SK-N-MC (cell line): ENCODE measurements at places on chromosomes 12 and 14.

DNA sequence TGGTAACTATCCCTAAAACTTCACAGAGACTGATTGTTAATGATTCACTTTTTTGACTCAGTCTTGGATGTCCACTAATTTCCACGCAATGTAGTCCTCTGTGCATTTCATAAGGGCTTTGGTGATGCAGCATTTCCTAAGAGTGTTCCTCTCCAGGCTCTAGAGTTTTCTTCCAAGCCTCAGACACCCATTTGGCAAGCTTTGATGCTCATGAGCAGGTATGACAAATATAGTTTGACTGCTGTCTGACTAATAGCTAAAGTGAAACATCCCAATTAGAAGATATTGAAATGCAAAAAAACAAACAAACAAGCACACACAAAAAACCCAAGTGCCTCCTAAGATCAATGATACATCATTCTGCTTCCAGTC lies 1.5 kb upstream of the VAMP1 start:
- DNase-seq = no peak

DNA sequence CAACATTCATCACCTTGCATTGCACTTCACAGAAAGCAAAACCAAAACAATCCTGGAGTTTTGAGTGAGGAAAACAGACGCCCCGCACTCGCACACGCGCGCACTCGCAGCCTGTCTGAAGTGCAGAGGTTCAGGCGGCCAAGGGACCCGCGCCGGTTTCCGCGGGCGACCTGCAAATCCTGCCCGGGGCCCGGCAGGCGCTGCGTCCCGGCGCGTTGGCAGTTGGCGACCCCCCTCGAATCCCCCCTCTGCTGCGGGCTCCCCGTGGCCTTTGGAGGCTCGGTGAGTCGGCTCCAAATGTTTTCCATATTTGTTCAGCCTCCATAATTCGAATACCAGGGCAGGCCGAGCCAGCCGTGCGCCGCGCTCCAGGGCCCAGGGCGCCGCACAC lies at the start of gene SSPN:
Gene SSPN, plus strand, starts transcription at position 324 of the 391 bp plus-strand sequence. CDS start 100 bp downstream, outside the sequence.
- DNase-seq = no peak

- DNase-seq = no peak
Measured at GRCh38 chr14:67031920-67032774, 157.1 kb upstream of the GARIN2 start.

- DNase-seq = no peak
Measured at GRCh38 chr12:94147991-94148738, at the start of gene PLXNC1. Gene PLXNC1 (plus strand): TSS chr12:94148577. CDS start chr12:94148972, 395 bp downstream.

DNA sequence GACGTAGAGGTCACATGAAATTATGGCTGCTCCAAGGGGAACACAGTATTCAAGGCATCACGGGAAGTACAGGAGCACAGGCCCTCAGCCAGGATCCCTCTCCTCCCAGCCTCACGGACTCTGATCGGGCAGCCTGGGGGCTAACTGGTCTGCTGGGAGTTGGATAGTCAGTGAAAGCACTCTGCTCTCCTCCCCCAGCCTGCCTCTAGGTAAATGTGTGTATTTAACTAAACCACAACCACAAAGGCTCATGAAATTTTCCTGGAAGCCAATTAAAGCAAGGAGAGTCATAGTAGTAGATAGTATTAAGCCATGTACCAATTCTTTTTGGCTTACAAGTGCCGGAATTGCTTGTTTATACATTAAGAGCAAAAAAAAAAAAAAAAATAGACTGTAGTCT lies 254.3 kb downstream of the MSRB3 start:
- no peak for DNase-seq

GRCh38 chr14:95265106-95266094 lies 54.3 kb downstream of the CLMN start:
- no peak for DNase-seq

- DNase-seq = no peak
Measured at GRCh38 chr14:95362138-95362494, 42.4 kb upstream of the CLMN start.

GRCh38 chr14:61484826-61485584 lies 163.6 kb downstream of the PRKCH start:
- no peak for DNase-seq

DNA sequence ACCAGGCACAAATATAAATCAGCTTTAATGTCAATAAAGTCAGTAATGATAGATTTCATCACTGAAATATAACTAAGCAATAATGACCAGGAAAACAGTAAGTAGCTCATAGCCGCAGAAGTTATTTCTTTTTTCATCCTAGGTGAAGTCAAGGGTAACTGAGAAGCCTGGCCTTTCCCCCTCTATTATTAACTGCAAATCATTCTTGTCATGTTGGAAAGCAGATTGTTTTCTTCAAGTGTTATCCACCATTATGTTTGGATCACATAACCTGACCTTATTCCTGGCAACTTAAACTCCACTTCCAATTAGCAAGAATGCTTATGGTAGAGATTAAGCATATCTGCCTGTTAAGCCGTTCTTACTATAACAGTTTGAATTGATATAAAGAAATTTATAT lies 603.4 kb upstream of the FOXG1 start:
- DNase-seq = no peak

GRCh38 chr12:24839268-24839791 lies 109.6 kb downstream of the BCAT1 start:
- DNase-seq = no peak

DNA sequence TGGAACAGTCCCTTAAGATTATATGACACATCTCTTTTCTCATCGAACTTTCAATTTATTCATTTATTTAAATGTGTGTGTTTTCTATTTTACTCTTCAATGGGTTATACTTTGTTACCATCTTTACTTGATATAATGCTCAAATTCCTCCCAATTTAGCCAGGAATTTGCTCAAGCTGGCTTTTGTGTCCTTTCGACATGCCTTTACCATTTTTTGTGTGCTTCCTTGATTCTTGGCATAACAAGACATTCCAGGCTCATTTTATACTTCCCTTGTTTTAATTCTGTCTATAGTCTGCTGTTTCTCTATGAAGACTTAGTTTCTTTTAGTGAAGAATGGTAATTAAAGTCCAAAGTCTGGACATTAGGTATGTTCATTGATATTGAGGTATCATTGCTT lies 315.8 kb downstream of the AEBP2 start:
- no peak for DNase-seq

DNA sequence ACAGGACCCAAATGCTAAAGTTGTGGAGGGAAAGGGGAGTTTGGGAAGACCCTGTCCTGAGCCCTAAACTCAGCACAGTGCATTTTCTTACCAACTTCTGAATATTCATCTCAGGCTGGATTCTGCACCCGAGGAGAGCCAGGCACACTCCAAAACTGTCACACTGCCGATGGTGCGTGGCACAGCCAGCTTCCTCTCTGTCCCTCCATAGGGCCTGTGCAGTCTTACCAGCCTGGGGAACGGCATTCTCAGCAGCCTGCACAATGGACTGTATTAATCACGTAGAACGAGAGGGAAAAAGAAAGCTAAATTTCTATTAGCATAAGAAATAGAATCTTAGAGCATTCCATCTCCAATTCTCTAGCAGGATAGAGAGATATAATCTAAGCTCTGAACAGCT lies 71.3 kb upstream of the GPATCH2L start:
- DNase-seq = no peak
